ENCODE measurements at places on chromosomes 6 and 20.

DNA sequence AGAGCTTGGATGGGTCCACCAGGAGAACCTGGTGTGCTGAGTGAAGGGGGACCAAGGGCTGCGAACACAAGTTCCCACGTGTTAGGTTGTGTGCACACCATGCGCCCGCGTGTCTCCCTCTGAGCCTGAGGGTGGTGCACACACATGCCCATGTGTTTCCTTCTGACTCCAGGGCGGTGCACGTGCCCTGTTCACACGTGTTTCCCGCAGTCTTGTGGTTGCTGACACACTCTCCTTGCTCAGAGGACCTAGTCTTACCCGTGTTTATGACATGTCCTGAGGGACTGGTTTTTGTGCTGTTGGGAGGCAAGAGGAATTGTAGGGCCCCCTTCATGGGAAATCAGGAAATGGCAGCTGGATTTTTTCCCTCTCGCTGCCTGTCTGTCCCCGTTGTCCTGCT, 36.3 kb upstream of the PCMTD2 start:
- no peak for DNase-seq

DNA sequence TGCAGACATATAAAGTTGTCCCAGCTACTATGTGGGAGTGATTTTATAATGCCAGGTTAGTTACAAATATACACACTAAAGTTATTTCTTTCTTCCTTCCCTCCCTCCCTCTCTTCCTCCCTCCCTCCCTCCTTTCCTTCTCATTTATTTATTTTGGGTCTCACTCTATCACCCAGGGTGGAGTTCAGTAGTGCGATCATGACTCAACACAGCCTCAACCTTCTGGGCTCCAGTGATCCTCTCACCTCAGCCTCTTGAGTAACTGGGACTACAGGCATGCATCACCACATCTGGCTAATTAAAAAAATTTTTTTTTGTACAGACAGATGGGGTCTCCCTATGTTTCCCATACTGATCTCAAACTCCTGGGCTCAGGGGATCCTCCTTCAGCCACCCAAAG, 59.2 kb downstream of the PHF20 start:
- DNase-seq = no peak

- no peak for DNase-seq
Measured at GRCh38 chr6:14728396-14729024, 517.4 kb upstream of the JARID2 start.

GRCh38 chr20:48984575-48985219, 61.4 kb upstream of the CSE1L start:
- DNase-seq = no peak

- DNase-seq = no peak
Measured at GRCh38 chr6:53446151-53446550, 97.4 kb upstream of the ELOVL5 start.

DNA sequence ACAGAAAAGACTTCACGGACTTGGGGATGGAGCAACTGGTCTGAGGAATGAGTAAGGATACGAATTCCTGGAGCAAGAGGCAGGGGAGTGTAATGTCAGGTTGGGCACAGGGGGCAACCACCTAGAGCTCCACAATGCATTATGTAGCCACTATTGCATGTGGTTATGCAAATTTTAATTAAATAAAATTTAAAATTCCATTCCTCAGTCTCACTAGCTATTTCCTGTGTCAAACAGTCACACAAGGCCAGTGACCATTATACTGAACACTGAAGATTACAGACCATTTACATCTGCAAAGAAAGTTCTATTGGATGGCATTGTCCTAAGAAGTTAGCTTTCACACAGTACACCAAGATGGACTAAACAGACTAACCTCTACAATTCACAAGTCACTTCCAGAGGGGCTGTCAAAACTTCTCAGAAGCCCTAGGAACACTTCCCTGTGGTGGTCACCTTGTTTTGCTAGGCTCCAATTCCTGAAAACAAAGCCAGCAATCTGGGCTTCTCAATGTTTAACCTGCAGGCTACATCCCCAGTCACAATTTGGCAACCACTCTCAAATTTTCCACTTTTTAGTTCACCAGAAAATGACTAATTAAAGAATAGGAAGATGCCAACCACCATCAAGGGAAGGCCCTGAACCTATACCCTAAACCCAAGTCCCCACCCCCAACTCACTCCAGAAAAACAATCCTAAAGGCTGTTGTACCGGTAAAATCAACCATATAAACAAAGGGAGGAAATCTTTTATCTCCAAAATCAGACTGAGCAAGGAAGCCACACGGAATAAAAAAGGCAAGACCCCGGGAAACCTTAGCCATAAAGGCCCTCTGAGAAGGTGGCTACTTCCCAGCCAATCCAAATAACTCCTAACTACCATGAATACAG, 34.2 kb upstream of the C20orf203 start:
- no peak for DNase-seq

DNA sequence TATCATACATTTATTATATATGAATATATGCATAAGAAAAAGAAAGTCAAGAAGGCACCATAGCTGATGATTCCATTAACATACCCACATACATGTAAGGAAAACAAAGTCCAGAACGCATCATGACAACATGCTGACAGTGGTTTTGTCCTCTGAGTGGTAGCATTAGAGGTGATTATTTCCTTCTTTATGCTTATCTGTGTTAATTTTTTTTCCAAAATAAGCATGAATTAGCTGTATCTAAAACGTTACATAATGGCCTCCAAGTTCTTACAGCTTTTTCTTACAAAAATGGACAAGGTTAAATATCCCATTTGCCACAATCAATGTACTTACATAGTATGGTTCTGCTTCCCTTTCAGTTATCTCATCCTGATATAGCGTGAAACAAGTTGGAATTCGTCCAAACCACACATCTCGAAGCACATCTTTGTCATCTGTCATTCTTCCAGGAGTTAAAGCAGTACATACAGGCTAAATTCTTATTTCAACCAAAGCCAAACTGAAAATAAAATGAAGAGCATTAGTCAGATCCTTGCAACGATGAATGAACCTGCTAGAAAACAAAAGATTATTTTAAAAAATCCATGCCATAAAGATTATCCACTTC, 9.7 kb downstream of the ATG5 start:
- DNase-seq = no peak

- peak; percentile 34 for DNase-seq
Measured at GRCh38 chr20:63696306-63696627, 185 bp upstream of the TNFRSF6B start.

GRCh38 chr6:169165561-169166300, 87.9 kb downstream of the THBS2 start:
- no peak for DNase-seq

- DNase-seq = no peak
Measured at GRCh38 chr20:38870733-38871559, 55.3 kb upstream of the FAM83D start.

DNA sequence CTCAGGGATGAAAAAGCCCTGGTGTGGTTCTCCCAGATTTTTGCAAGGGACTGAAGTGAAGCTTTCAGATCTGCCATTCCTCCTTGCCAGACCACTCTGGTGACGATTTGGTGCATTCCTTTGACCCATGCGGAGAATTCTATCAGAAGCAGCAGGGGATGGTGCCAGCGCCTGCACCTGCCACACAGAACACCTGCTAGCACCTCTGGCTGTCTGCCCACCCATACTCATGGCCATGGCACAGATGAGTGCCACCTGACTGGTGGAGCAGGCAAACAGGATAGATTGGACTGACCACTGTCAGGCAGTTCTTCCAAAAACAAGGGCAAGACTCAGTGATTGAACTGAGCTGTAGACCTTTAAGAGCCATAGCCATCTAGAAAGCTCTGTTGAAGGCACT, 107.1 kb downstream of the CDYL start:
- DNase-seq = no peak

DNA sequence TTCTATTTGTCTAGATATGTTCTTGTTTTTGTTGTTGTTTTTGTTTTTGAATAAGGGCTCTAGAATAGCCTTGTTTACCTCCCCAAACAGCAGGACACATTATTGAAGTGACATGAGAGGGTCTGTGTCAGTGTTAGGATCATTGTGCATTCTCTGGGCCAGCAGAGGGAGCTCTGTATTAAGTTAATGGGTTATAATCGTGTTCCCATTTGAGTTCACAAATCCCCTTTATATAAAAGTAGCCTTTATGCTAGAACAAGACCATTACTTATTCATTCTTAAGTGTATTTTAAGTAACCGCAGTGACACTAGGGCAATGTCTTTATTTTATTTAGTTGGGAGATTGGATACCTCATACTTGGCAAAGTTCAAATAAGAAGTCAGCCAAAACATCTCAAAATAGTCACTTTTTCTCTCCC, 44.8 kb downstream of the STK4 start:
- peak; percentile 22 for DNase-seq

DNA sequence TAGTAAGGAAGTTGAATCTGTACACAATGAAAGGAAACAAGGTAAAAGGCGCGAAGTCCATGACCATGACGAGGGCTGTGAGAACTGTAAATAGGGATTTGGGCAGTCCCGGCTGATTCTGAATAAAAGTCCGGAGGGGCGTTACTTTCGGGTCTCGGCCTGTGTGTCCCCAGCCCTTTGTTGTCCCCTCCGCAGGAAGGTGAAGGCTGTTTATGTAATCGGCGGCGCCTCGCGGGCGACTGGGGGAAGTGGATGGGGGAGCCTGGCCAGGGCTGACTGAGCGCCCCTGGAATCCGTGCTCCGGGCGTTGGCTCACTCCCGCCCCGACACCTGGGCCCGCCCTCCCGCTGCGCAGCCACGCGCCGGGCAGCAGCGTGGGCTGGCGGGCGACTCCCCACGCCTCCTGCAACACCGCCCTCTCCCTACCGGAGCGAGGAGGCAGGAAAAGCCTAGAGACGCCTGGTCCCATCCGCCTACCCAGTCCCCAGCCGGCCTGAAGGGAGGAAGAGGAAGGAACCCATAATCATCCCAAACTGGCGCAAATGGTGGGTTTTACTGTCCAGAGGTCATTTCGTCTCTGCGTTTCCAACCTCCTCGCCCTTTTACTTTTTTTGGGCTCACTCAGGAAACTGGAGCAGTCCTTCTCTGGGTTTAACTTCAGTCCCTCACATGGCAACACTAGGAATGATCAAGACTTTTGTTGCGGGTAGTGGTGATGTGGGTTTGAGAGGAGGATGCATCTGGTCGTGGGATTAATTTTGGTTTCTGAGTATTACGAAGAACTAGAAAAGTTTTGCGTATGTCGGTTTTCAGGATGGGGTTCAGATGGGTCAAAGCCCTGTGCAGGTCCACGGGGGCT, 12.1 kb downstream of the TRIM31 start:
- no peak for DNase-seq

DNA sequence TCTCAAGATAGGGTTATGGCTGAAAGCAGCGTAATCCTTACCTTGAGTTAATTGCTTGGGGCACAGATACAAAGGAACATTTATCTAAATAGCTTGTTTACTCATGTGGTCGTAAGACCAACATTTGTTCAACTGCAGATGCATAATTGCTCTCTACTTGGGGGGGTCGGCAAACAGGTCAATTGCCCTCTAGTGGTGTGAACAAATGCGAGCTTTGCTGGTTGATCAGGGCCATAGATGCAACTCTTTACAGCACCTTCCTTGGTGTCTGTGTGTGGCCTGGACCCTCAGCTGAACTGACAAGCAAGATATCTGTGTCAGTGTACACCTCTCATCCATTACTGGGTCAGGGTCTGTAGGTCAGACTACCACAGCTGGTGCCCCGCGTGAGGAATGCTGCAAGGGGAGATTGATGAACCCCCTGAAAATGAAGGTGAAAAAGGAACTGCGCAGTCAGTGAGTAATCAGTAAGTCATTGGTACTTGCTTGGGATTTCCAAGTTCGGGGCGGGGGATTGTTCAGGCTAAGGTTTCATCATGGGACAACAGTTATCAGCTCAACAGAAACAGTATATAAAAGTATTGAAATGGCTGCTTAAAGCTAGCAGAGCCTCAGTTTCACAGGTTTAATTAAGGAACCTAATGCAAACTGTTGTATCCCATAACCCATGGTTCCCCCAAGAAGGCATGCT, 24.0 kb downstream of the HLA-DPA1 start:
- DNase-seq = no peak

DNA sequence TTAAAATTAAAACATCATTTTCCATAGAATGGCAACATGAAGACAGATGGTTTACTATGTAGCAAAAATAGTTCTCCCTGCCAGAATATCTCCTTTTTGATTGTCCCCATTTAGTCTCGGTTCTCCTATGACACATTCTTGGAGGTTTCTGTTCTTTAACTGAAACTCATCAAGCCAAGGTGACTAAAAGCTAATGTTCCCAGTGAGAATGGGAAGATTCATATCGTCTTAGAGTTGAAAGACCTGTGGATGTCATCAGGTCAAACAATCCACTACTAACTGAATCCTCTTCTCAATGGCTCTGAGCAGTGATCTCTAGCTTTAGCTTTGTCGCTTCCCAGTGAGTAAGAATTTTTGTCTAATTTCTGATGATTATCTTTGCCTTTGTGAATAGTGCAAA, 1.3 kb upstream of the DOK5 start:
- DNase-seq = no peak

DNA sequence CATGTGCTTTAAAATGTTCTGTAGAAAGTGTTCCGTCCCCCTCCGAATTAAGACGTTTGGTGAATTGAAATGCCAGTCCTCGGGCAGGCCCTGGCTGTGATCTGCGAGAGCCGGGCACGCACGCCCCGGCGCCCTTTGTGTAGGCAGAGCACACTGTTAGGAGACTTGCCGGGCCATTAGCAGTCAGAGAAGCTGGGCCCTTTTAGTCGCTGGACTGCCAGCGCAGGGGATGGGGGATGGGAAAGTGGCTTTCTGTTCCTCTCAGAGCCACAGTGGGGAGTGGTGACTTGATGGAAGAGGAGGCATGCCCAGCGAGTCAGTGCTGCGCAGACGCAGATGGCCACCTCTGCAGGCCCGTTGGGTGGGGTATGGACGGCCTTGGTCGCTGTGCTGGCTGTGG, 2.2 kb downstream of the PPP1R3G start:
- DNase-seq = no peak

GRCh38 chr6:32184084-32184640, at the start of gene AGER:
TSS of gene AGER (minus strand) at chr6:32184253. CDS start at chr6:32184222, 31 bp downstream.
- DNase-seq = no peak

GRCh38 chr6:30641048-30641447, 5.9 kb upstream of the C6orf136 start:
- DNase-seq = no peak

DNA sequence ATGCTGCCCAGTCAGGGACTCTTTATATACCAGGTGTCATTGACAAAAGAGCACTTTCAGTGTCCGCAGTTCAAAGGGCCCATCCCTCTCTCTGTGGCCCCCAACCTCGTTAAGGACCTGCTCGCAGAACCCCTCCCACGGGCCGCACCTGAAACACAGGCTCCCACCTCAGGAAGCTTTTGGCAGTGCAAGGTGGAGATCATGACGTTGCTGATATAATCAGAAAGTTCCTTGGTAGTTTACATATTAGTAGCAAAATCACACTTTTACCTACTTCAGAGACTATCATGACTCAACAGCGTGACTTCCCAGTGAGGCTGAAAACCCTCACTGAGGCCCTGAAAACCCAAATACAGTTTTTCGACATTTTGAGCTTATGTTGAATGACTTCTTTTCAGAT, 4.1 kb downstream of the TTLL2 start:
- no peak for DNase-seq

GRCh38 chr6:11213422-11214021, 18.9 kb downstream of the NEDD9 start:
- no peak for DNase-seq

GRCh38 chr6:26404546-26404945, 2.5 kb downstream of the BTN3A1 start:
- DNase-seq = no peak
